ENCODE measurements at places on chromosomes 7 and 10.

- DNase-seq, result no peak
Measured at GRCh38 chr10:63355682-63356081, 110.1 kb downstream of the JMJD1C start.

- DNase-seq, result no peak
Measured at GRCh38 chr7:83201355-83201754, 38.7 kb upstream of the PCLO start.

GRCh38 chr10:104250371-104250770, 4.3 kb upstream of the GSTO1 start:
- DNase-seq, result no peak

- no peak for DNase-seq
Measured at GRCh38 chr7:44647981-44648714, 41.7 kb downstream of the OGDH start.

DNA sequence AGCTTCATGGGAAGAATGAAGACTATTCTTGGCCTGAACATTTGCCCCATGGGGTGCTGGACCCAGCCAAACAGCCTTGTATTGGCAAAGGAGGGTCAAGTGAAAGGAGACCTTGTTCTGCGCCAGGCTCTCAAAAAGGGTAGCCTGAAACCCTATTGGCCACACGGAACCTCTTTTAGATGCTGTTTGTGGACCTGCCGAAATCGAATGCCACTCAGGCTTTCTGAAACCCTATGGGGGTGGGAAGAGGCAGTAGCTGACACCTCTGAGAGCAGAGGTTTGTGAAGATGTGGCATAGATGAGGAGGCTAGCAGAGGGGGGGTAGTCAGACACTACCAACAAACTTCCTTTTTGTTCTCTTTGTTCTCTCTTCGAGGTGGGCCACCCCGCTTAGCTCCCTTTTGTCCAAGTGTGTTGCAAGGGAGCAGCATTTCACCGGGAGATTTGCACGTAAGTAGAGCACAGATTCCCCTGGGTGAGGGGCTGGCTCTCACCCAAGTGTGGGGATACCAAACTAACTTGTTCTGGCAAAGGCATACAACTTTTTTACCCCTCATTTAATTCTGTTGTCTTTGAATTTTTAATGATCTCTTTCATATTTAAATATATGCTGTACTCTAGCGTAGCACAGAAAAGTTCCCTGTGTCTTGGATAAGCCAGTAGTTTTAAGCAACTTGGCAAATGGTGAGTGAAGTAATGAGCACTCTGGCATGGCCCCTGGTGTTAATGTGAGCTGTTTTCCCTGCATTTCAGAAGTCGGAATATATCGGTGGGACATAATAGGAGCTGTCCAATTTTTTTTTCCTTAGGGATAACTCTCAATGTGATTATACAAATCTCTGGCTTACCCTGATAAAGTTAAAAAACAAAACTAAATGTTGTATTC, 107.7 kb downstream of the SEPTIN7 start:
- no peak for DNase-seq

GRCh38 chr7:93238131-93238530, 6.0 kb downstream of the VPS50 start:
- DNase-seq, result no peak

Measured in hematopoietic multipotent progenitor cell treated with erythropoietin and hydrocortisone succinate and interleukin-3 and kit ligand, for 15 days (in vitro differentiated cells).